Cardiac muscle cell (in vitro differentiated cells and primary cell): ENCODE measurements at places on chromosomes 16 and 17. TPM values are rescaled to one million over a fixed set of nuclear protein-coding genes. Genes with fewer than 3 reads are reported as not detected.

Gene CDK5RAP3
- 81.8 and 121 TPM in 2 replicates for total RNA-seq

Gene MMP2
- 37.5 and 44.3 TPM in 2 replicates for total RNA-seq

Gene TBC1D3E
- total RNA-seq: 1.6 and 4.9 TPM in 2 replicates

Gene AATK
- total RNA-seq: 13.8 and 21.9 TPM in 2 replicates

Gene TMEM204
- 0.39 and 0.83 TPM in 2 replicates for total RNA-seq

Gene ATP2A3
- total RNA-seq: 1.9 and 6.9 TPM in 2 replicates

Gene MYOCD
- 122 and 160 TPM in 2 replicates for total RNA-seq

Gene TBC1D3C
- total RNA-seq: 4.0 TPM in 1 of 2 replicates, not detected in the other

Gene PIK3R6
- total RNA-seq: not detected in 2 replicates

- H3K4me3 ChIP-seq: no peak overlapping the region
- no peaks in the 10 kb centered on the region for H3K27me3 ChIP-seq
- H3K4me1 ChIP-seq: peaks cover 19% of the 10 kb centered on the region
- H3K36me3 ChIP-seq: no peaks in the 10 kb centered on the region
Measured at GRCh38 chr17:31699281-31699680, 159.8 kb downstream of the COPRS start.

DNA sequence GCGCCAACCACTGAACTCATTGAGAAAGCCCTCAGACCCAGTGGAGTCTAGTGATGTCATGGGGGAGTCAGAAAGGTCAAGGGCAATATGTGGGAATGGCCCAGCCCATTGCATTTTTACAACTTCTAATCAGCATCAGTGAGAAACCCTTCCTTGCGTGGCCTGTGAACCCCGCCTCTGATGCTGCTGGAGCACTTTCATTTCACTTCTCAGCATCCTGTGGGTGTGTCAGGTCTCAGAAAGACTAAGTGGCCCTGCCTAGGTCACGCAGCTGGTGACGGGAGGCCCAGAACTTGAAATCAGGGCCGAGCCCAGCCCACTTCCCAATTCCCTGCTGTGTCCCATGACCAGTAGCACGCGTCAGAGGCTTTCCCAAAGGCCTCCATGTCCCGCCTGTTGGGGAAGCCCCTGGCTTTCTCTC lies 6.1 kb downstream of the DNAI2 start:
- H3K27me3 ChIP-seq: no peaks in the 10 kb centered on the region
- H3K36me3 ChIP-seq: no peaks in the 10 kb centered on the region
- DNase-seq: no peak
- no peak overlapping the region for H3K4me3 ChIP-seq
- no peak overlapping the region for H3K27ac ChIP-seq
- H3K4me1 ChIP-seq: peaks cover 5% of the 10 kb centered on the region

GRCh38 chr16:87486713-87487247 lies 6.0 kb downstream of the ZCCHC14 start:
- peaks cover 42% of the 10 kb centered on the region for H3K4me1 ChIP-seq
- no peak for DNase-seq
- peak overlapping the region; percentile 41 for H3K27ac ChIP-seq
- no peaks in the 10 kb centered on the region for H3K36me3 ChIP-seq

- H3K4me1 ChIP-seq: peaks cover 20% of the 10 kb centered on the region
- H3K27ac ChIP-seq: no peak overlapping the region
- no peaks in the 10 kb centered on the region for H3K27me3 ChIP-seq
- DNase-seq: peak; percentile 64
Measured at GRCh38 chr17:76714822-76715495, 4.2 kb upstream of the MXRA7 start.

GRCh38 chr16:21218153-21218552 lies 6.8 kb upstream of the ZP2 start:
- DNase-seq: peak; percentile 31
- no peaks in the 10 kb centered on the region for H3K36me3 ChIP-seq
- H3K27ac ChIP-seq: no peak overlapping the region
- no peak overlapping the region for H3K4me3 ChIP-seq
- no peaks in the 10 kb centered on the region for H3K4me1 ChIP-seq
- H3K27me3 ChIP-seq: peaks cover 4% of the 10 kb centered on the region

DNA sequence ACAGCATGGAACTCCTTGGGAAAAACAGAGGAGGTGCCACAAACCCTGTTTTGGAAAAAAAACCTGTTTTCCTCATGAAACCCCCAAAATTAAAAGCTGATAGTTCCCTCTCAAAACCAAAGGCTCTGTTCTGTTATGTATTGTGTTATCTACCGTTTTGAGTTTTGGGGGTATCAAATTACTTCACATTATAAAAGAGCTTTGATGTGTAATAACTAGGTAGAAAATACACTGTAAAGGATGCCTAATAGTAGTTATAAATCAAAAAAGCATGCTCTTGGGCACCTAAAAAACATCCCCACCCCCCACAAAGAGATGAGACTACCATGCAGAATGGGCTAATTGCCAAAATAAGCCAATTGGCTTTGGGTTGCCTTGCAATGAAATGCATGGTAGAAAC lies 30.8 kb downstream of the C16orf54 start:
- no peak overlapping the region for H3K4me3 ChIP-seq
- H3K27ac ChIP-seq: no peak overlapping the region
- H3K4me1 ChIP-seq: no peaks in the 10 kb centered on the region

DNA sequence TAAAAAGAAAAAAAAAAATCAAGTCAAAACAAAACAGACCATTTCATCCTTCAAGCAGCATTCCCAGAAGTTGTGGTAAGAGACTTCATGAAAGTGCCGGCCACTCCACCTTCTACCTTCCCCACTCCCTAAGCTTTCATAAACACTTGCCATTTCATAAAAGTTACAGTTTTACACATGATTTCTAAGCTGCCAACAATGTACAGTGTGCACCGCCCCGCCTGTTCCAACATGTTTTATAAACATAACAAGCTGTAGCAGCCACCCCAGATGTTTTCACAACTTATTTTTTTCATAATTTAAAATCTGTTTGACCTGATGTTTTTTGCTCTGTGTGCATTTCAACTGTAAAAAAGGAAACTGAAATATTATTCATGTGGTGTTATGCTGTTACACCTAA lies 608.1 kb downstream of the TOX3 start:
- H3K27ac ChIP-seq: no peak overlapping the region
- DNase-seq: no peak
- H3K27me3 ChIP-seq: no peaks in the 10 kb centered on the region

DNA sequence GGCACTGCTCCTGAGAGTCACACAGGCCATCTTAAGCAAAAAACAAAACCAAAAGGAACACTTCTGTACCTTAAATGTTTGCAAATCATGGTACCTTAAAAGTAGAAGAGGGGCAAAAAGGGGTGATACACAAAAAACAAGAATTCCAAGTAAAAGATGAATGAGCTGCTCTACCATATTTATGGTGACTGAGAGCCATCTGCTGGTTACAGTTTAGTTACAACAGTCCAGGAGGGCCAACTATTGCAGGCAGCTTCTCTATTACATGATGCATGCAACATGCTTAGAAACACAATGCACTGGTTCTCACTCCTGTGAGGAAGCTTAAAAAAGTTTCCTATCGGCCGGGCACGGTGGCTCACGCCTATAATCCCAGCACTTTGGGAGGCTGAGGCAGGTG lies 53.5 kb downstream of the STX8 start:
- H3K4me3 ChIP-seq: no peak overlapping the region
- no peak overlapping the region for H3K27ac ChIP-seq
- H3K27me3 ChIP-seq: no peaks in the 10 kb centered on the region
- DNase-seq: peak; percentile 48
- no peaks in the 10 kb centered on the region for H3K36me3 ChIP-seq

GRCh38 chr16:28326881-28327610 lies 34.7 kb downstream of the SBK1 start:
- no peaks in the 10 kb centered on the region for H3K4me1 ChIP-seq
- H3K4me3 ChIP-seq: no peak overlapping the region
- H3K36me3 ChIP-seq: no peaks in the 10 kb centered on the region
- no peak overlapping the region for H3K27ac ChIP-seq
- peak; percentile 74 for DNase-seq

- peak overlapping the region; percentile 10 for H3K4me3 ChIP-seq
- H3K36me3 ChIP-seq: no peaks in the 10 kb centered on the region
- peaks cover 26% of the 10 kb centered on the region for H3K4me1 ChIP-seq
- no peaks in the 10 kb centered on the region for H3K27me3 ChIP-seq
- DNase-seq: peak; percentile 91
- peak overlapping the region; percentile 89 for H3K27ac ChIP-seq
Measured at GRCh38 chr16:4293822-4294457, 21.1 kb upstream of the TFAP4 start.

DNA sequence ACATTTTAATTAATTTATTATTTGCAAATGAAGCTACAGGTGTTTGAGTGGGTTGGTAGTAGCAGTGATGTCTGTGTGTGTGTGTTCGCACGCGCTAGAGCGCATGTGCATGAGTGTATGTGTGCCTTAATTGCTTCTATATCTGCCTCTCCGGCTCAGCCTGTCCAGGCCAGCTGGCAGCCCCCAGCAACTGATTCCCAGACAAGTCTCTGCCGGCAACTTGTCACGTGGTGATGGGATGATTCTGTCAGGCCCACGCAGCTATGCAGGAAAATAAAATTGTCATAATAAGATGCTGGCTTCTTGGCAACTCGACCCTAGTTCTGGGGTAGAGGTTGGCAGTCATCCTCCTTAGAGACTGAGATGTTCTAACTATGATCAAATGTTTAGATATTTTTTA lies 712.8 kb upstream of the SOX9 start:
- H3K27me3 ChIP-seq: no peaks in the 10 kb centered on the region
- DNase-seq: no peak
- H3K4me3 ChIP-seq: no peak overlapping the region
- no peak overlapping the region for H3K27ac ChIP-seq
- no peaks in the 10 kb centered on the region for H3K4me1 ChIP-seq

- no peaks in the 10 kb centered on the region for H3K4me1 ChIP-seq
- H3K27ac ChIP-seq: no peak overlapping the region
- no peaks in the 10 kb centered on the region for H3K36me3 ChIP-seq
- no peak for DNase-seq
- H3K27me3 ChIP-seq: no peaks in the 10 kb centered on the region
- H3K4me3 ChIP-seq: no peak overlapping the region
Measured at GRCh38 chr17:69143683-69144231, 2.1 kb upstream of the ABCA6 start.
